ENCODE measurements at places on chromosomes 3 and 15.

GRCh38 chr3:55597641-55598040 is 110.5 kb upstream of the WNT5A start:
- DNase-seq = no peak

- DNase-seq = no peak
Measured at GRCh38 chr15:31480356-31481025, 153.9 kb downstream of the KLF13 start.

GRCh38 chr3:31550452-31551251 is 17.9 kb downstream of the STT3B start:
- no peak for DNase-seq

DNA sequence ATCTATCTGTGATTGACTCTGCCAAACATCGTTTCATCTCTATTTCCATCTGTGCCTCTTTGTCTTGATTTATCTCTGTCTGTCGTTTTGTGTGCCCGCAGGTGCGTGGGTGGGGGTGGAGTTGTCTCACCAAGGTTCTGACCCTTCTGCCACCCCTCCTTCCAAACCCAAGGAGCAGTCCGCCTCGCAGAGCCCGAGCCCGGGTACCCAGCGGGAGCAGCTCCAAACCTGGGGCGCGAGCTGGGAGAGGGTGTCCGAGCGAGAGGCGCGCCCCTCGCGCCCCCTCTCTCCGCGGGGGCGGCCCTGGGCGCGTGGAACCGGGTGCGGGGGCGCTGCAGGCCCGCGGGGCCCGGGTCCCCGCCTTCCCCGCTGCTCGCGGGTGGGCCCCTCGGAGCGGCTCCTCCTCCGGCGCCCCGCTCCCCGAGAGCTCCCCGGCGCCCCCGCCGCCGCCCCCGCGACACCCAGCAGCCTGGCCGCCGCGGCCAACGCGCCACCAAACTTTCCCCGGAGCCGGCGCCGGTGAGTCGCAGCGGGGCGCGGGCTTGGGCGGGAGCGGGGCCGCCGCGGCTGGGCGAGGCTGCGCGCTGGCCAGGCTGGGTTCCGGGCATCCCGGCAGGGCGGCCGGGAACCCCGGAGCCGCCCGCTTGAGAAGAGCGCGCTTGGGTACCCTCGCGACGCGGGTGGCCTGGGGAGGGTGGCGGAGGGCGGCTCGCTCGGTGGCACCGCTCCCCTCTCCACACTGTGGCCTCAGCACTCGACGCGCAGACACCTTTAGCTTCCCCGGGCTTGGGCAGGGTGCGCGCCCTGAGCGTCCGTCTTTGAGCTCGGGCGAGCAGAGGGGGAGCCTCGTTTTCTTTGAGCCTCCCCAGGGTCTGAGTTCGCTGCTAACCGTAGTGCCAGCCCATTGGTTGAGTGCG is at the start of gene HRH1:
HRH1 (plus strand) TSS at position 458 of the 917 bp plus-strand sequence. CDS start 104,545 bp downstream, outside the sequence.
- no peak for DNase-seq

- no peak for DNase-seq
Measured at GRCh38 chr15:70054366-70054765, 43.4 kb downstream of the TLE3 start.

- no peak for DNase-seq
Measured at GRCh38 chr3:28853830-28854229, 427.0 kb upstream of the RBMS3 start.

- DNase-seq = no peak
Measured at GRCh38 chr3:140545197-140545596, 132.7 kb upstream of the TRIM42 start.

- no peak for DNase-seq
Measured at GRCh38 chr3:15797642-15798303, at the start of gene ANKRD28. TSS of gene ANKRD28 (minus strand) at chr3:15797979. CDS start at chr3:15796521, 1,458 bp downstream.

DNA sequence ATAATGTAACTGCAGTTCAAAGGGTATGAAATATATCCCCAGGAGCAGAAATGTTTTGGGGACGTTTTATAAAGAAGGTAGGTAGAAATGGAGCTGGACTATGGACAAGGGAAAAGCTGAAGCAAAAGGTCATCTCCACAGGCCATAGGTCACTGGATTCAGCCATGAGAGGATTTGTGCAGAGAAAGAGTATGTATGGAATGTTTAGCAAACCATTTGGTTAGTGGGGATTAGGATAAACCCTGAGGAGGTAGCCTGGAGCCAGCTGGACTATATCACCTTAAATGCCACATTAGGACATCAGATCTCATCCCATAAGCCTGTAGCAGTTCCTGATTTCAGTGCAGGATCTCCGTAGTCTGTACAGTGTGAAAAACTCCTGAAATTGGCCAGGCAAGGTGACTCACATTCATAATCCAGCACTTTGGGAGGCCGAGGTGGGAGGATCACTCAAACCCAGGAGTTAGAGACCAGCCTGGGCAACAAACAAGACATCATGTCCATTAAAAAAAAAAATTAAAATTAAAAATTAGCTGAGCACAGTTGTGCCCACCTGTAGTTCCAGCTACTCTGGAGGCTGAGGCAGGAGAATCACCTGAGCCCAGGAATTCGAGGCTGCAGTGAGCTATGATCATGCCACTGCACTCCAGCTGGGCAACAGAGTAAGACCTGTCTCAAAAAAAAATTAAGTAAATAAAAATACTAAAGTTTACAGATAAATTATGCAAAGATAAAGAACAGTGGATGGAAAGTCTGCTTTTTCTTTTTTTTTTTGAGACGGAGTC is 4.7 kb downstream of the IP6K1 start:
- DNase-seq = no peak

DNA sequence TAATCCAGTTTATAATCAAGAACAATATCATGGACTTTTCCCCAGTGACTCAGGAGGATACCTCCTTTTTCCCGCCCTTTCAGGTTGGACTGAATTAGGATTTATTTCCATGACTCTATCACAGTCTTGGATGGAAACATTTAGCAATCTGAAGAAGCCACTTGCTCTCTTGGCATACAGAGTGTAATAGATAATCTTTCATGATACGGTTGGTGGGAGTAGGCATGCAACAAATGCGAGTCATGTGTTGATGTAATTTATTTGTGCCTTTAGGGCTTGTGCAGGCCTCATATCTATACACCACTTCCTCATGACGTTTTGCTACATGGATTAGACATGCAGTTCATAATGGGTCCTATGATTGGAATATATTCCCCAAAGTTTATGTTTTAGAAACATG is 54.2 kb upstream of the MCTP2 start:
- no peak for DNase-seq

DNA sequence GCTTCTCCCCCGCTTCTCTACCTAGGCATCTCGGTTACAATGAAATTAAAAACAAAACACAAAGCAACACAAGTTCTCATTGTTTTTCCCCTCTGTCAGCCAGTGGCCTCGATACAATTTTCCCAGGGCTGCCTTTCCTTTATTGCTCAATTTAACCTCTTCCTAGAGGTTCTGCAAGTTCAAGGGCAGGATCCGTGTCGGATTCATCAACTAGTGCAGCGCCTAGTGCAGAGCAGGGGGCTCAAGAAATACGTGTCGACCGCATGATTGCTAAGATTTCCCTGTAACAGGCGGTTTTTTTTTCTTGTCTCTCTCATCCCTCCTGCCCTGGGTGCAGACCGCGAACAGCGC is 1.4 kb upstream of the BHLHE40 start:
- no peak for DNase-seq

DNA sequence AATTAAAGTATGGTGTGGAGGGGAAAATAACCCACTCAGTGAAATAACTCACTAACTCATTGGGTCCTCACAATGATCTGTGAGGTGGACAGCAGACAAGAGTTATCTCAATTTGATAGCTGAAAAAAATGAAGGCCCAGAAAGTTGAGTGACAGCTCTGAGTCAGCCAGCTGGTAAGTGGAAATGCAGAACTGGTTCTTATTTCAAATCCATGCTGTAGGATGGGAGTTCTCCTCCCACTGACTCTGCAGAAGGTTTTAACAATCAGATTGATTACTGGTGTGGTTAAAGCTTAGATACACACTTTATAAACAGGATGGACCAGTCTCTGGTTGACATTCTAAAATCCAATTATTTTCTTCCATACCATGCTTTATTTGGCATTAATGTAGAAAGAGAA is 87.0 kb upstream of the LMOD3 start:
- no peak for DNase-seq

DNA sequence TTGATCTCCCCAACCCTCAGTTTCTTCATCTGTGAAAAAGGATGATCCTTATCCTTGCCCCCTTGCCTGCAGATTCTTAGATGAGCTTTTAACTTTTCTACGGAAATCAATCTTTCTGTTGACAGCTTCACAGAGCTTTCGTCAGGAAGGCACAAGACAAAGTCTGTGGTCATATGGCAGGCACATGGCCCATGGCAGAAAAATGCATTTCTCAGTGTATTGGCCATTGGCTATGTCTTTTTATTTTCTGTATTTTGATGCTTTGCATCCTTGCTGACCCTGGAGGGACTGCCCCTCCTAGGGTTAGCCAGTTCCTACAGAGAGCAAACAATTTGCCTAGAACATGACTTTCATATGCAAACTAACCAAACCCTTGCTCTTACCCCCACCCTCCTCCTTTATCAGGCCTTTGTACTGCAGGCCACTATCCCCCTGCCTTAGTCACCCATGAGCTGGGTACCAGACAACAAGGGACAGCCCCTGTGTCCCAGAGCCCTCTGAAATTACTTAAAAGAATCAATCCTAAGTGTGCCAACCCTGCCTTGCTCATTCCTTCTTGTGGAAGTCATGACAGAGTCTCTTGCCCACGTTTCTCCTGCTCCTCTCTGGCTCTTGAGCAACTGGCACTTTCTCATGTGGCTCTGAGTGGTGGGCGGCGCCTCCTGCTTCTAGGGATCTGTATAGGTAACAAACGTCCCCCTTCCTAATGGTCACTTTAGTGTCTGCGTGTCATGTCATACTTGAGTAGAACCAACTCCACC is 24.1 kb upstream of the NOX5 start:
- DNase-seq = no peak

- DNase-seq = no peak
Measured at GRCh38 chr15:39885099-39885777, 34.8 kb downstream of the GPR176 start.

DNA sequence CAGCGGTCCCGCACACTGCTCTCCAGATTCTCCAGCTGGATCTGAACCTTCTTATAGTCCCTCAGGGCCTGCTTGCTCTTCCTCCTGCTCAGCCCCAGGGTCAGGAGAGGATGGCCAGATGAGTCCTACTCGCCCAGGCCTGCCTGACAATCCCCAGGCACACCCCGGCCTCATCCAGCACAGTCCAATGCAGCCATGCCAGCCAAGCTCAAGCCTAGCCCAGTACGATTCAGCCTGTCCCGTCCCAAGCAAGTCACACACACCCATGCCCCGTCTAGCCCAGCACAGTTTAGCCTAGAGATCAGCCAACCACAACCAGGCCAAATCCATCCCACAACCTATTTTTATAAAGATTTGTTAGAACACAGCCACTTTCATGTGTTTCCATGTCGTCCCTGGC is 16.8 kb downstream of the PLXNB1 start:
- DNase-seq = no peak

DNA sequence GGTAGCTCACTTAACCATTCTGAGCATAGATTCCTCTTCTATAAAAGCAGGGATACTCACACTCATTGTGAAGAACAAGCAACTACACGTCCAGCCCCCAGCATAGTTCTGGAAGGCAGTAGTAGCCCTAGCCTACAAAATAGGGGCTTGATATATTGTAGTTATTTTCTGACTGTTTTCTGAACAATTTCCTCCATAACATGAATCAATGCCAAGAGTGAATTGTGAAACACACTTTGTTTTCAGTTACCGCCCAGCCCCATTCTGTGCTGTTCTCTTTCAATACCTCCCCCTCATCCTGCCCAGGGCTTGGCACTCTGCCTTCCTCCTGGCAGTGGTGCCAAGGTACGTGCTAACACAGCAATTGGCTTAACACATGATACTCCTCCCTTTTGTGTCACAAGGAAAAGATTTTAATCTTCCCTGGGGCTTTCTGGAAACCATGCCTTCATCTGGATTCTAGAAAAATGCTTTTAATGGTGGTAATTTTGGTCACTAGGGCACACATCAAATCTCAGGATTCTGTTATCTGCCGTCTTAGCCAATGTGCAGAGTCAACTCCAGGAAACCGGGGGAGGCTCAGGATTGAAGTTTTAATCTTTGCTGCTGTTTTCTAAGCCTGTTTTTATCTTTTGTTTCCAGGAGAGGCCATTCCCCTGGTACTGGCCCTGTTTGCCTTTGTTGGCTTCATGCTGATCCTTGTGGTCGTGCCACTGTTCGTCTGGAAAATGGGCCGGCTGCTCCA is 37.2 kb downstream of the IL20RB start:
- DNase-seq = no peak

GRCh38 chr3:73086071-73086494 is 24.6 kb downstream of the EBLN2 start:
- no peak for DNase-seq

DNA sequence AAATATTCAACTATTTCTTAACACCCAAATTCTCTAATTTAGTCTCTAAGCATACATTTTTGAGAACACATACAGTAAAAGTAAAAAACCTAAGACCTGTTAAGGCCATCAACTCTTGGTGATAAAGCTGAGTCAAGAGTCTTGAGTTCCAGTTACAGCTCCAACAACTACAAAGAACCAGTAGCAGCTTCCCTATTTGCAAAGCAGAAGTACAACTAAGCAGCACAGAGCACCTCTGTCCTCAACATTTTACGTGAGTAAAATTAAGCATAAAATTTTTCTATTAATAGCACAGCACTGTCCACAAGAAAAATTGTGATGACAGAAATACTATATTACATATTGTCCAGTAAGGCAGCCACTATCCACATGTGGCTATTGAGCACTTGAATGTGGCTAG is 4.4 kb downstream of the PCOLCE2 start:
- no peak for DNase-seq

DNA sequence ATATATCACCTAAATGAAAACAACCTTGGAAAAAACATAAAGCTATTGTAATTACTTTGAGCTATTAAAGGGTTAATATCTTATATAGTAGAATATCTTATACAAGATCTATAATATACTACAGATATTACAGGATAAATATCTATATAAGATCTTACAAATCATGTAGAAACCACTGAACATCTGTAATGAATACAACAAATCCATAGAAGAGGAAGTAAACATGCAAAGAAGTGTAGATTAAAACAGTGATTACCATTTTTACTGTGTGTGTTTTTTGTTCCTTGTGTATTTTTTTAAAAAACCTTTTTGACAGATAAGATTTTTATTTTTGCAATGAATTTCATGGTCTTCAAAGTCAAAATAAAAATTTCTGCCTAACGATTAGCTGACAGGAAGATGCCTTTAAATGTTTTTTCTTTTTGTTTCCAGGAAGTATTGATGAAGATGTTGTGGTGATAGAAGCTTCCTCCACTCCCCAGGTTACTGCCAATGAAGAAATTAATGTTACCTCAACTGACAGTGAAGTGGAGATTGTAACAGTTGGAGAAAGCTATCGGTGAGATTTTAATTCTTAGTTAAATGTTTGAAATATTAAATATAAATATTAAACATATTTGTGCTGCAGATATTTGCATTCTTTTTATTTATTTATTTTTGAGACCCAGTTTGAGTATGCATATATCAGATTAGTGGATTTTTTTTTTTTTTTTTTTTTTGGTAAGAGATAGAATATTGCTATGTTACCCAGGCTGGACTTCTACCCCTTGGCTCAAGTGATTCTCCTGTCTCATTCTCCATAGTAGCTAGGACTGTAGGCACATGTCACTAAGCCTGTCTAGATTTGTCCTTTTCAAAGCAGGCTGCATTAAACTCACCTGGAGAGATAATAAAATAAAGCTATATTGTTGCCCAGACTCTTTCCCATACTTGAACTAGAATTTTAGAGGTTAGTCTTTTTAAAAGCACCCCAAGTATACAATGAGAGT is 52.8 kb upstream of the CCNB2 start:
- DNase-seq = no peak

GRCh38 chr3:194369522-194370279 is at the start of gene LRRC15:
TSS of gene LRRC15 (minus strand) at chr3:194369743. CDS start at chr3:194361043, 8,700 bp downstream.
- no peak for DNase-seq

GRCh38 chr15:62485170-62485720 is 320.2 kb upstream of the C2CD4B start:
- DNase-seq = no peak

All from brain pericyte (primary cell).